Cerebellum (tissue), 4 donors: ENCODE measurements at places on chromosomes 2 and 18.
A peak's percentile ranks its signal among the peaks of the same experiment; 100 is the strongest.

DNA sequence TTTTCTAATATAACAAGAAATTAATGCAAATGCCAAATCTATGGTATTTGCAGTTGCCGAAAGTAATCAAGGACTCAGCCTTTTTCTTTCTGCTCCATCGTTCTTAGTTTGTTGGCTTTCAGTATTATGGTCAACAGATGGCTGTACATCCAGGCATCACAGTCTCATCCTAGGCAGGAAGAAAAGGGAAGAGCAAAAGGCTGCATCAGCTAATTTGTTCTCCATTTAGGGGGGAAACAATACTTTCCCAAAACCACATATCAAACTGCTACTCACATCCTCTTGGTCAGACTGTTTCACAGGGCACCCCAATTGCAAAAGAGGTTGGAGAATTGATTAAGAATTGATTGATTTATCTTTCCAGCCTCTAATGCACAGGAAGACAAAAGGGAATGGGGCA, 89.3 kb downstream of the MDH1 start:
- DNase-seq = no peak

GRCh38 chr18:11343096-11343495, 193.7 kb upstream of the PIEZO2 start:
- DNase-seq = no peak

DNA sequence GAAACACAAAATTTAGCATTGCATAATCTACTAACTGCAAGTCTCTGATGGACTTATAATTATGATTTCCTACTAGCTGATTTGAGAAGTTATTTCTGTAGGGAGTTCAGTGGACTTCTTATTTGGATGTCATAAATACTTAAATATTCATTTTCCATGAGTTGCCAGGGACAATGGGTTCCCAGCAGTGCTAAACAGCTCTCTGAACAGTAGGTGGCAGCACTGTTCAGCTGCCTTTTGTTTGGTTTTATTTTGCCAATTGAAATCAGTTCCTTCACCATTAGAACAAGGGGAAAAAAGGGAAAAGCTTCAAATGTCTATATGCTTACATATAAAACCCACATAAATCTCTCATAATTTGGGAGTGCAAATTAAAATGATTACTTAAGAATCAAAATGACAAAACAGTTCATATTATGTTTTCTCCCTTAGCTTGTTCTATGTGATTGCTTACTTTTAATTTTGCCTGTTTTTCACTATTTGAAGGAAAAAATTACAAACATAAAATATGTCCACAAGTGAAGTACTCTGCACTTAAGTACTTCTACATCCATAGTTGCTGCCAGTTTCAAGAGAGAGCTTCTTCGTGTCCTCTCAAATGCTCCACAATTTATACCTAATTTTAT, 898.9 kb downstream of the CPS1 start:
- DNase-seq = peak; percentile 66

DNA sequence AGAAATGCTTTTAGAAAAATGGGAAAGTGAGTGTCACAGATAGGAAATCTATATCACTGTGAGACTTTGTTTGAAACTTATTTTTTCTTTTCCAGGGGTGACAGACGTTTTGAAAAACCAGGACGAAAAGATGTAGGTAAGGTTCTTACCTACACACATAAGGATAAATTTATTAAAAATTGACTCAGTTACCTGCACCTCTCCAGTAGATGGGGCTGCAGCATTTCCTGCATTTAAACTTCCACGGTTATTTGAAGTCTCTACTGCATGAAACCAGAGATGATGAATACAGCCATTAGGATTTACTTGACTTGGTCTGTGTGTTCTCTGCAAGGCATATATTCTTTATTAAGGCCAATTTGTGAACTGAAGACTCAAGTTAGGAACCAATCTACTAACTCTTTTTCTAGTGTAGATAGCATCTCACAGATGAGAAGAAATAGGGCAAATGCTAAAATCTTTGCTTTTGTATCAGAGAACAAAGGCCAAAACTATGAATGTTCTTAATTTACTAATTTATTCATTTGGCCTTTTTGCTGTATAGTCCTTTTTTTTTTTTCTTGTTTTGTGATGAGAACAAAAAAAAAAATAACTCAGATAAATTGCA, 15.0 kb downstream of the KCNJ13 start:
- peak; percentile 28 for DNase-seq

DNA sequence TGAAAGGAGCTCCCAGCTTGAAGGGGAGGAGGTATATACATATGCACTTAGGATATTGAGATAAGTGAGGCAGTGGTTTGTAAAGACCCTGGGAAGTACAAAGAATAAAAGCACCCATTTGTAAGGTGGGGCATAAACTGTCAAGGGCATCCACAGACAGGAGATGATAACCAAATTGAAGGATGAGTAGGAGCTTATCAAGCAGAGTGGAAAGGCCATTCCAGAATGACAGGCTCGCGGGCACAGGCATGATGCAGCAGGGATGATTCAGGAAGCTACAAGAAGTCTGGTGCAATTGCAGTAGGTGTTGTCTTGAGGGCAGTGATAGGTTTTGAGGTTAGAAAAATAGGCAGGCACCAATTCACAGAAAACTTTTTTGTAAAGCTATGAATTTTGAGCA, 504.8 kb downstream of the PIK3C3 start:
- no peak for DNase-seq

GRCh38 chr2:201269764-201270163, 9.4 kb downstream of the CASP8 start:
- DNase-seq = no peak

- DNase-seq = no peak
These were observed 19.5 kb downstream of the TRAF3IP1 start for GRCh38 chr2:238339814-238340213.

GRCh38 chr2:215880970-215881369, 132.4 kb downstream of the MREG start:
- no peak for DNase-seq

DNA sequence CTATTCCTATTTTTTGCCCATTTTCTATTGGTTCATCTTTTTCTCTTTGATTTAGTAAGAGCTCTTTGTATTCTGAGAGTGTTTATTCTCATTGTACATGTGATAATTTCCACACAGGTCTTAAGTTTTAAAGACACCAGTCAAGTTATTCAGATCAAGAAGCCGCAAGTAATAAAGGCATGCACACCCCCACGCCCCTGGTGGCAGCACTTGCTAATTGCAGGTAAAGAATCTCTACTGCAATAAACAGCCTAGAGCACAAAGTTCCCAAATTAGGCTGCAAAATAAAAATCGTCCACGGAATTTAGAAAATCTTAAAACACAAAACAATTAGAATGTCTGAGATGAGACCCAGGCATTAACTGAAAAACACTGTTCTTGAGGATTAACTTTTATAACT, 45.2 kb downstream of the ST3GAL5 start:
- DNase-seq = no peak

DNA sequence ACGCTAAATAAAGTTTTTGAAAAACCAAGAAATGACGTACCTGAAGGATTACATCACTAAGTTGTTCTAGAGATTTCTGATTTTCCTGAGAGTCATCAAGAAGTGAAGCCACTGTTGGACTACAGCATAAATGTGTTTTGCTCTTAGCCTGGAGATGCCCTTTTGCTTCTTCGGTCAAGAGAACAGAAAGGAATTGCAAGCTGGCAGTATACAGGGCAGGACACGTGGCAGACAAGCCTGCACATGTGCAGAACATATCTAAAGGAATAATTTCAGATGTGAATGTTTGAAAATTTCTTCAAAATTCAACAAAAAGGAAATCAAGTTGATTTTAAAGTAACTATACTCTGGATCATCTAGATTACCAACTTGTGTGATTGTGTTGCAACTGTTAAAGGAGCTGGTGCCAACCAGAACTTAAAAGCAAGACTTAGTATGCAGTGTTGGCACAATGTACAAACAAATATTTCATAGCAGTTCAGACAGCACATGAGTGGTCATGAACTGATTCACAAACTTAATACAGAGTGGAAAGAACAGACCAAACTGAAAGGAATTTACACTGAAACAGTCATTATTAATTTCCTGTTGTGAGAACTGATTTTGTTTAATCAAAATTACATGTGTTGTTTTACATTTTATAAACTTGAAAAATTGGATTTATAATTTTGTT, 100.4 kb upstream of the CD226 start:
- DNase-seq = no peak

DNA sequence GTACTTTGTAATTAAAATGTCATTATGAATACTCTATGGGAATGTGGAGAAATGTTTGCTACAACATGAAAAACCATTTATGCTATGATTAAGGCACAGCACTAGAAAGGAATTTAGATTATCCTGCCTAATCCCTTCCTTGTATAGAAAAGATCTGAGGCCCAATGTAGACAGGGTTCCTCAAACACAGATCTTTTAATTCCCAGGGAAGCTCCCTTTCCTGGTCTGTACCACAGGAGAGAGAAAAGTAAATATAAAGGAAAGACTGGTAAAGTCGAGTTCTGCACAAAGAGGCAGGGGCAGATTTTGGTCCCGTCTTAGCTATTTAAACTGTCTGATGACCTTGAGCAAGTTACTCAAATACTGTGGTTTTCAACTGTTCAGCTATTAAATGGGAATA, 84.7 kb downstream of the ICA1L start:
- no peak for DNase-seq

DNA sequence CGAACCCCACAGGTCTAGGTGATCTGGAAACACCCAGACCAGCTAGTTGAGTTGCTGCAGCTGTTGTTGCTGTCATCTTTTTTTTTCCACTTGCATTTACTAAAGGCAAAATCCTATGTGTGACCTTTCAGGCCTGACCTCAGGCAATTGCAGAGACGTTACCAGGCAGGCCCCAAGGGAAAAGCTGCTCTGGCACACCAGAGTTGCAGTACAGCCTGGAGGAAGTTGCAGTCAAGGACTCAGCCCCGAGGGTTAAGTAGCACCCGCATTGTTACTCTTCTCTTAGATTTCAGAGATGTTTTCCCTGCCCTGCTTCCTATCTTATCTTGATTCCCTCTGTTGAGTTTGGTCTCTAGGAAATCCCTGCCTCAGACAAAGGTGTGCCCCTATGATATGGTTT, 45.2 kb upstream of the SMAD2 start:
- no peak for DNase-seq

DNA sequence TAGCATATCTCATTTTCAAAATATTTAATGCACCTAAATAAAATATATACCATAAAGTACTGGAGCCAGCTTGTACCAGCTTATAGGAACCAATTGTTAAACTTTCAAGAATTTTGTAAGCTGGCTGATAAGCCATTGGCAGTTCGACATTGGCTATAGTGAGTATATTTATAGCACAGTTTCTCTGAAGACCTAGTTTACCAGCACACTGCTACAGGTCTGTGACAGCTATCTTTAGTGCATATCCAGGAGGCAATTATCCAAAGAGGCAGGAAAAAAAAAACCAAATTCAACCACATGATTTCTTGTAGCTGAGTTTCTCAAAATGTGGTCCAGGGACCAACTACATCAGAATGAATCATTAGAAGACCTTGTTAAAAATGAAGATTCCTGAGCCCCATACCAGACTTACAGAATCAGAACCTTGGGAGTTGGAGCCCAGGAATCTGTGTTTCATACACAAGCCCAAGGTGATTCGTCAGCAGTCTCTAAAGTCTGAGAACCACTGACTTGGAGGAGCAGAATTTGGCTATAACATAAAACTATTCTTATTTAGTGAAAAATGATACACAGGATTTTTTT, 279.0 kb upstream of the NRP2 start:
- no peak for DNase-seq
